Hematopoietic multipotent progenitor cell treated with erythropoietin and hydrocortisone succinate and interleukin-3 and kit ligand, for 15 days (in vitro differentiated cells): ENCODE measurements at places on chromosomes 4 and X.

DNA sequence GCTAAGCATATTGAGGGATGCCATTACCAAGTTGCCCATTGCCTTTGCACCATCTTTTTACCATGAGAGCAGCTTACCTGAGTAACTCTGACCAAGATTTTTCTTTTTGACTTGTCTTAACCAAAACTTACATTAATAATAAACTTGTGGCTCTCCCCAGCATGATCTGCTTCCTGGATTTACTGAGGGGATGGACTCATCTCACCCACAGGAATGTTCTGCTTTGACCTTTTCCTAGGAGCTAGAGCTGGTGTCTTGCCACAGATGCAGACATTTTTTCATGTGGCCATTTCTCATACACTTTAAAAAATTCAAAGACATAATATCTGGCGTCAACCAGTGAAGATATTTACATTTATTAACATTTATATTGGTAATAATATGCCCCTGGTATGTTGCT lies 79.2 kb upstream of the EFHC2 start:
- DNase-seq, result no peak

- DNase-seq, result no peak
Measured at GRCh38 chrX:39688219-39688575, 409.6 kb downstream of the BCOR start.

DNA sequence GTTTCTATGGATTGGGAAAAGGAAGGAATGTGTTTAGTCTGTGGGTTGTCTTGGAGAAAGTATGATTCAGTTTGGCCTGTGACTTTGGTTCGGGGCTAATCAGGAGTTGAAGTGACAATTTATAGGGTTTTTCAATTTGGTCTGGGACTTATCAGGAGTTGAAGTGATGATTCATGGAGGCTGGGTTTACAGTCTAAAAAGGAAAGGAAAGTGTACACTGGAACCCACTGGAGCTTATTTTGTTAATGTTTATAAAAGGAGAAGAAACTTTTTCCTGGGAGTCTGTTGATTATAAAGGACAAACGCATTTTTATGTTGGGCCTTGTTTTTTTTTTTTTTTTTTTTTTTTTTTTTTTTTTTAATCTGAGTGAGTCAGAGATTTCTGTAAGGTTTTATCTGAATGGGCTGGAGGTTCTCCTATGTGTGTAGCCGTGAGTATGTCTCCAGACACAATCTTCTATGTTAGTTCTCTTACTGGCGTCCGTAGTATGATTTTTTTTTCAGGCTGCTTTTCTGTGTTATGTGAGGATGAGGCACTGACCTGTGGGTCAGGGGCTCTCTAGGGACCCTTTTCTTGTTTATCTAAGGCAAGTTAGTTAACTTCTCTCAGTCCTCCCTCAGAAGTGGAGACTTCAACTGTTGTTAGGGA lies 33.0 kb upstream of the RAB9B start:
- no peak for DNase-seq

- no peak for DNase-seq
Measured at GRCh38 chrX:40199704-40200103, 101.9 kb upstream of the BCOR start.

GRCh38 chr4:122930862-122931261 lies 8.5 kb upstream of the NUDT6 start:
- DNase-seq, result peak; percentile 61

DNA sequence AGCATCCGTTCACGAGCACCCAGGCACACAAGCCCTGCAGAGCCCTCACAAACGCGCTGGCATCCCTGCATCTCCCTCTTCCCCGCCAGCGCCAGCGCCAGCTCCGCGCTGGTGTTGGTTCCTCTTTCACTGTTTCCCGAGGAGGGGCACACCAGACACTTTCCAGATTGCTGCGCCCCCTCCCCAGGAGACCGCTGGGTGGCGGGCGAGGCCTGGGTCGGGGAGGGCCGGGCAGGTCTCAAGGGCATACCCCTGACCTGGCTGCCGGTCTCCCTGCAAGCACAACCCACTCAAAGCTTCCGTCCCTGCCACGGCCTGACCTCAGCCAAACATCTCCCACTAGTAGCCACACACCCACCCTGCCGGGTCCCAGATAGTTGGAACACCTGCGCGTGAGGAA lies 2.2 kb upstream of the NKX1-1 start:
- no peak for DNase-seq

DNA sequence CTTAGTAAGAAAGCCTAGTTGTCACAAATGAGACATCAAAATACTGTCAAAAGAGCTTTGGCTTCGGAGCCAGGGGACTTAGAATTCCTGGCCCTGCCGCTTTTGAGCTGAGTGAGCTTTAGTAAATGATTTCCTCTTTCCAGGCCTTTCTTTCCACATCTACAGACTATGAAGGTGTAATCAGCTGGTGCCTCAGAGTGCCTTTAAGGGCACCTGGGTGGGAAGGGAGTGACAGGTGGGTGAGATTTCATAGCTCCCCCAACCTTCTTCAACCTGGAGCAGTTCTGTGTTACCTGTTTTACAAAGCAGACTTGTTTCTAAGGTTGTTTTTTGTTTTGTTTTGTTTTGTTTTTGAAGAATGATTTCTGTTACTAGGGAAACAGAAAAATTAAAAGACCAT lies 154.7 kb upstream of the BOD1L1 start:
- DNase-seq, result no peak

DNA sequence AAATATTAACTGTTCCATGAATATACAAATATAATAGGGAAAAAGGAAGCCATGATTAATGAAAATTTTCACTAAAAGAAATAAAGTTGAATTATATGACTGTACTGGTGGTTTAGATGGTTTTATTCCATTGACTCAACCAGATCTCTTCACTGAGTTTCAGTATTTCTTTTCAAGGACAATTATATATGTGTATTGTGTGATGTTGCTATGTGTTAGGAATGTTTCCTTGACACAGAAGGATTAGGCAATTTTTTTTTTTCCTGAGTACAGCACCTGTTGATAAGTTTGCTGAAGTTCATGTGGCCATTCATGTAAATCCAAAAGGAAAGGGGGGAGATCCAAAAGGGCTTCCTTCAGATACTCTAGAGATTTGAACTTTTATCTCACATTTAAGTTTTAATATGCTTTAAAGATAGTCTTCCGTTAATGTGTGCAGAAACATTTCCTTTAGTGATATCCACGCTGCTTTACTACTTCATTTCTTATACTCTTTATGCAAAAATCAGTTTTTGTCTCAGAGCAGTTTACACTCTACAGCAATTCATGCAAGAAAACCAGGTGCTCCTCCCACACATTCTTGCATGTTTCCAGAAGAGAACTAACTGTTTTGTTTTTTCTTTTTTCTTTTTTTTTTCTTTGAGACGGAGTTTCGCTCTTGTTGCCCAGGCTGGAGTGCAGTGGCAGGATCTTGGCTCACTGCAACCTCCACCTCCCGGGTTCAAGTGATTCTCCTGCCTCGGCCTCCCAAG lies 249.1 kb downstream of the RPA4 start:
- DNase-seq, result no peak

- DNase-seq, result no peak
Measured at GRCh38 chrX:45681891-45682290, 481.2 kb upstream of the DIPK2B start.

- DNase-seq, result no peak
Measured at GRCh38 chr4:69617083-69617694, 22.3 kb downstream of the UGT2A2 start.

- DNase-seq, result no peak
Measured at GRCh38 chrX:21369613-21370012, 4.6 kb upstream of the CNKSR2 start.

- no peak for DNase-seq
Measured at GRCh38 chr4:3530663-3531254, 1.5 kb downstream of the LRPAP1 start.

GRCh38 chr4:172998527-172999469 lies 169.8 kb upstream of the GALNT7 start:
- DNase-seq, result peak; percentile 94

GRCh38 chrX:104113222-104113965 lies 1.1 kb downstream of the ZCCHC18 start:
- no peak for DNase-seq

GRCh38 chr4:42736527-42737195 lies 79.8 kb upstream of the ATP8A1 start:
- DNase-seq, result no peak

DNA sequence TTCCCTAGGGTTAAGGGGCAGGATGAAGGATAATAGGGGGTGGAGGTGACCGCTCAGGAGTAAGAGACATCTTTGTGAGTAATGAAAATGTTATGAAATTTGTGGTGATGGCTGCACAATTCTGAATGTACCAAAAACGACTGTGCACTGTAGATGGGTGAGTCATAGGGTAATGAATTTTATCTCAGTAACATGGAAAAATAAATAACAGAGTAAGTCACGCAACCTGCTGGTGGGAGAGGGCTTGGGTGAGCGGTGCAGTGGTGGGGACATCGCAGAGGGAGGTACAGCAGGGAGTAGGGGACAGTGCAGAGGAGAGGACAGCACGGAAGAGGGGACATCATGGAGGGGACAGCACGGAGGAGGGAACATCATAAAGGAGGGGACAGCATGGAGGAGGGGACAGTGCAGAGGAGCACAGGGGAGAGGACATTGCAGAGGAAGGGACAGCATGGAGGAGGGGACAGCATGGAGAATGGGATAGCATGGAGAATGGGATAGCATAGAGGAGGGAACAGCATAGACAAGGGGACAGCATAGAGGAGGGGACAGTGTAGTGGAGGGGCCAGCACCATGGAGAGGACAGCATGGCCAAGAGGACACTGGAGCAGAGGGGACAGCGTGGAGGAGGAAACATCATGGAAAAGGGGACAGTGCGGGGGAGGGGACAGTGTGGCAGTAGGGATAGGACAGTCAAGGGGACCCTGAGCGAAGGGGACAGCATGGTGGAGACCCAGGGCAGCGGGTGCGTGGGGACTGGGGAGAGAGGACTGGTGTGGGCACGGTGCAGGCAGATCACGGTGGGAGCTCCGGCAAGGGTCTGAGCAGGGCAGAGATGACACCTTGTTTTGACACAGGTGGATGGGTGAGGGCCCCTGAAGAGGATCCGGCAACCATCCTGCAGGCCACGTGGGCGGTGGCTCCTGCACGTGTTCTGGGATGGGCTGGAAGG lies 68.5 kb upstream of the MXD4 start:
- DNase-seq, result no peak

GRCh38 chr4:155197757-155198156 lies 10.7 kb upstream of the NPY2R start:
- no peak for DNase-seq

DNA sequence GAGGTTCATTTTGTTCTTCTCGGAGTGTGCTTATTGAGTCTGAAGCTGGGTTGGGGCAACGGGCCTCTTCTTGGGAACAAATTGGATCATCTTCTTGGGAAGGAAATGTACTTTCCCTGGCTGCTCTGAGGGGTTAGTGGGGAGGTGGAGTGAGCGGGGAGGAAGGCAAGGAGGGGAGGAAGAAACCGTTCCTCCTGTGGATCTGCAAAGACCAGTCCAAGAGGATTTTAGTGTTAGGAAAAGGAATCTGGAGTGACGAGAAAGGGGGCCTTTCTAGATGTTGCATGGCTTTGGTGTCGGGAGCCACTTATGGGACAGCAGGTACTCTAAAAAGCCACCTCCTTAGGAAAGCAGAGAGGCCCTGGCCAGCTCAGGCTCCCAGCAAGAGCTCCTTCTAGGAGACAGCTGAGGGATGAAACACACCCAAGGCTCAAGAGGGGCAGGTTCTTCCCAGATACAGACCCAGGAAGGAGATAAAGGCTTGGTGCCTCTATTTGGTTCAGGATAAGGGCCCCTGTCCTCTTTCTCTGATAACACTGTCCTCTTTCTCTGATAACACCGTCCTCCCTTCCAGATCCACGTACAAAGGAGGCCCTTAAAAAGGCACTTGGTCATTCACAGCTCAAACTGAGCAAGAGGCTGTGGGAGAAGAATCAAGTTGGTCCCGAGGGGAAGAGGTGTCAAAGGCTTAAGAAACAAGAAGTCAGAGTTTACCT lies 451 bp downstream of the SOD3 start:
- no peak for DNase-seq

- no peak for DNase-seq
Measured at GRCh38 chr4:62399242-62399641, 1199.1 kb downstream of the ADGRL3 start.

GRCh38 chr4:137345597-137345996 lies 186.7 kb downstream of the PCDH18 start:
- DNase-seq, result no peak

GRCh38 chrX:101386542-101386885 lies 523 bp upstream of the BTK start:
- DNase-seq, result peak; percentile 43

GRCh38 chr4:181592221-181592745 lies 650.9 kb upstream of the TENM3 start:
- DNase-seq, result no peak

DNA sequence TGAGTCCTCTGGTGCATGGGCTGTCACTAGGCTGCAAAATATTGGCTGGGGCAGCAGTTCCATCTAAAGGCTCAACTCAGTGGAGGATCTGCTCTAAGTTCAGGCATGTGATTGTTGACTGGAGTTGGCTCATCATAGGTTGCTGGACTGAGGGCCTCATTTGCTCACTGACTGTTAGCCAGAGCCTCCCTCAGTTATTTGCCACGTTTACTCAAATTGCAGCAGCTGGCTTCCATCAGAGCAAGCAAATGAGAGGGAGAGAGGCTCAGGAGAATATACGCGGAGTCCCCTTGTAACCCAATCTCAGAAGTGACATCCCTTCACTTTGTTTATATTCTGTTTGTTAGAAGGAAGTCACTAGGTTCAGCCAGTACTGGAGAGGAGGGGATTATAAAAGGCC lies 54.1 kb downstream of the BMP3 start:
- DNase-seq, result no peak

GRCh38 chr4:122434285-122434684 lies 22.2 kb downstream of the IL2 start:
- no peak for DNase-seq

- DNase-seq, result peak; percentile 21
Measured at GRCh38 chr4:40840985-40841571, 91.3 kb downstream of the NSUN7 start.

DNA sequence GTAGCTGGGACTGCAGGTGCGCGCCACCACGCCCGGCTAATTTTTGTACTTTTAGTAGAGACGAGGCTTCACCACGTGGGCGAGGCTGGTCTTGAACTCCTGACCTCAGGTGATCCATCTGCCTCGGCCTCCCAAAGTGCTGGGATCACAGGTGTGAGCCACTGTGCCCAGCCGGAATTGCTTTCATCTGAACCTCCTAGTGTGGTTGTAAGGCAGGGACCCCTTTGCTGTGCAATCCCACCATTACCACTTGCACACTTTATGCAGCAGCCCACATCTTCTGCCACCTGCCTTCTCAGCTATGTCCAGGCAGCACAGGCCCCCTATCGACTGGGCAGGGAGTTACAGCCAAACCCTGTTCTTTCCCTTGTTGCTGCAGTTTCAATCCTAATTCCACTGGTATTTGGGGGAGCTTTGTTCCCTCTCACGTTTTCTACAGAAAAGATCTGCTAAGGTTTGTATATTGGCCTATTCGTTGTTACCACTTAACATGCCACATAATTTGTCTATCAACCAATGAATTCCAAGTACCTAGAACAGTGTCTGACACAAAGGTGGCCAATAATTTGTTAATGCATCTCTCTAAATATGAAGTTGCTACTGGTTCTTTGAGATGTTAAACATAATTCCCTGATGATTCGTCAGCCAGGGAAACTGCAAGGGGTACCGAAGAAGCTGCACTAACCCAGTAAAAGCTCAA lies 6.5 kb downstream of the RPL39 start:
- DNase-seq, result peak; percentile 41
